Renal cortex interstitium (tissue), 15 donors: ENCODE measurements at places on chromosomes 6 and 20. TPM values are rescaled to one million over a fixed set of nuclear protein-coding genes. Genes with fewer than 3 reads are reported as not detected.

- DNase-seq = no peak
Observed at GRCh38 chr20:24492031-24492607, 22.7 kb downstream of the SYNDIG1 start.

GRCh38 chr6:2230659-2231277 lies 14.6 kb downstream of the GMDS start:
- DNase-seq = no peak

GRCh38 chr6:166435574-166435973 lies 52.8 kb upstream of the MPC1 start:
- no peak for DNase-seq

DNA sequence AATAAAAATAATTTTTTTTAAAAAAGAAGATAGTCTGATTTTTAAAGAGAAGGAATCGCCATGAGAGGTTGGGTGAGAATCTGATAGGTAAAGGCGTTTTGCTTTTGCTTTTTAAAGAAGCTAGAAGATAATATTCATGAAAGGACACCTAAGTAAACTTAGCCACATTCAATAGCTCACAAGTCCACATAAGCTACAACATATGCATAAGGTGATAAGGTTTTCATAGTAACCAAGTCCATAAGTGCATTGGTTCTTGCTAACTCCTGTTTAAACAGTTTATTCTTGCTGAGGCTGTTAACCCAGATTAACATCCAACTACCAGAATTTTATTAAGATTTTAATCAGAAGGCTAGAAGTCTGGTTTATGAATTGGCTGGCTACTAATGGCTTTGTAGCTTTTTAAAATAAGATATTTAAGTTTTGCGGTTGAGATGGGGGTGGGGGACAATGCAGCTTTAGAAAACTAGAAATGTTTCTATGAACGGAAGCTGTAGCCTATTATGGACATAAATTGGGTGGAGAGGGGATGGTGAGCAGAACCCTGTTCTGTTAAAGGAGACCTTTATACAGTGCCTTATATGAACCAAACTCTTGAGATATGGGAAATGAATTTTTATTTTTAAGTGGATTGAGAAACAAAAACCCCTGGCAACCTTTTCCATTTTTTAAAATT lies 235.1 kb downstream of the ZFAND3 start:
- DNase-seq = no peak

DNA sequence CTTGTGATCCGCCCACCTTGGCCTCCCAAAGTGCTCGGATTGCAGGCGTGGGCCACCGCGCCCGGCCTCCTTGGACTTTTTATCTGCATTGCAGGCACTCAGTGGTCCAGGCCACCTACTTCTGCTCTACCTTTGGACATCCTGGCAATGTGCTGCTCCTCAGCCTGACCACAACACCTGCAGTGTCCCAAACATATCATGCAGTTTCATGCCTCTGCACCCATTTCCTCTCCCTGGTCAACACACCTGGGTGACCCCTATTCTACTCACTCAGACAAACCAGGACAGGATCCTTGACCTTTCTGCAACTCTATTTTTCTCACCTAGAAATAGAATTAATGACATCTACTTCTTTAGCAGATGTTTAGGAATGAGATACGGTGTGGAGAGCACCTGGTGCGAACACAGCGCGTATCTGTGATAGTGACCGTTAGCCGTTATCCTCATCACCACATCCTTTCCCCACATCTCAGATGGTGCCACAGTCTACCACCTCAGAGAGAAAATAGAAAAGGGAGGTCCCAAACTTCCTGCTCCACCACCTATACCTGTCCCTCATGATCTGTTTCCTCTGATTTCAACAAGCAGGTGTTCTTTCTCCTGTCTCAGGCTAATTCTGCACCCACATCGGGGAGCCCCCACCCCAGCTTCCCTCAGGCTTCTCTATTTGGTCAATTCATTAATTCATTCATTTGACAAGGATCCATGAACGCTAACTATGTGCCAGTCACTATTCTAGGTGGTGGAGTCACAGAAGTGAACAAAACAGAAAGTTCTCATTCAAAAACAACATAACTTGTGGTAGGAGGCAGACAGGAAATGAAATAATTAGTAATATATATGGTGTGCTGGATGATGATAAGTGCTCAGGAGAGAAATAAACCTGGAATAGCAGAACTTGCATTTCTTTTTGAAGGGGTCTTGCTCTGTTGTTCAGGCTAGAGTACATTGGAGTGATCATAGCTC lies 4.3 kb upstream of the BTN3A2 start:
- DNase-seq = no peak

GRCh38 chr20:37911261-37911660 lies 8.3 kb downstream of the VSTM2L start:
- DNase-seq = no peak

DNA sequence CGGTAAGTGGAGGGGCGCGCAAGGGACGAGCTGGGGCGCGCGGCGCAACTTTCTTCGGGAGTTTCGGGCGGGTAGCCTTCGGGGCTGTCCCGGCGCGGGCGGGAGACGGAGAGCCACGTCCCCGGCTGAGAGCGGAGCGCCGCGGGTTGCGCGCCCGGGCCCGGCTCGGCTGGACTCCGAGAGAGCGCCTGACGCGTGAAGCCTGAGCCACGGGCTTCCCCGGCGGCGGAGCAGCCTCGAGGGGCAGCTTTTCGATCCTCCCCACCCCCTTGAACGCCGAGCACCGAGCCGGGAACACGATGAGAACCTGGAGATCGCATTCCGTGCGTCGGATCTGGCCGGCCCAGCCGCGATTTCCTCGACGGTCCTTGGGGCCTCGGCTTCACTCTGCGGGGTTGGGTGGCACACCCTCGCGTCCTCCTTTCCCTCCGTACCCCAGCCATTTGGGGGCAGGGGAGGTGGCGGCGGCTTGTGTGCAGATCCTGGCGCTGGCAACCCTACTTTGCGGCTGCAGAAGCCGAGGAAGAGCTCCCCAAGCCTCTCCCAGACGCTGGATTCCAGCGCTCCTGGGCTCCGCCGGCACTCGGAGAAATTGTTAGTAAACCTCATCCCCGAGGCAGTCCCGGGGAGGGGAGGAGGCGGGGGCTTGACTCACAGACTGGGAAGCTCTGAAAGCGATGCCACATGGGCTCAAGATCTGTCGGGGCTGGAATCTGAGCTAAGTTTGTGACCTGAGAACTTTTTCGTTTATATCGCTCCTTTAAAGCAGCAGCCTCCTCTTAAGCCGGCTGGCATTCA lies 572 bp downstream of the DSE start:
- peak; percentile 58 for DNase-seq

- no peak for DNase-seq
Observed at GRCh38 chr6:53608396-53608795, 57.2 kb downstream of the KLHL31 start.

- no peak for DNase-seq
Observed at GRCh38 chr6:35019831-35020230, 121.3 kb downstream of the TCP11 start.

GRCh38 chr20:6169251-6169650 lies 46.4 kb upstream of the FERMT1 start:
- no peak for DNase-seq

GRCh38 chr6:593139-593906 lies 63.6 kb downstream of the HUS1B start:
- peak; percentile 50 for DNase-seq

GRCh38 chr20:58749098-58749769 lies 56.6 kb downstream of the NPEPL1 start:
- no peak for DNase-seq

DNA sequence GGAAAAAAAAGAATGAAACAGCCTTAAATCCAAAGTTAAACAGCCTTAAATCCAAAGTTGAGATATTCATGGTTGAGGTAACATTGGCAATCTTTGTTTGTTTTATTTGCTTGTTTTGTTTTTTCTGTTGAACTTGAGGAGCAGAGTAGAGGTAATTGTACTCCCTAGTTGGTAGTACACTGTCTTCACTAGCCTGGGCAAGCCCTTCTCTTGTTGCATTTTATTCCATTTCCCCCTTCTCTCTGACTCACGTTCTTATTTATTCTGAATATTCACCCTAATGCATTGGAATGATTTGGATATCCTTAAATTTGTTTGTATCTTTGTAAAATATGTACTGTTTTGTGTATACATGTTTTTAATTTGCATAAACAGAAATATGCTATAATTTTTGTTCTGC lies 397.6 kb downstream of the CDC5L start:
- DNase-seq = no peak

DNA sequence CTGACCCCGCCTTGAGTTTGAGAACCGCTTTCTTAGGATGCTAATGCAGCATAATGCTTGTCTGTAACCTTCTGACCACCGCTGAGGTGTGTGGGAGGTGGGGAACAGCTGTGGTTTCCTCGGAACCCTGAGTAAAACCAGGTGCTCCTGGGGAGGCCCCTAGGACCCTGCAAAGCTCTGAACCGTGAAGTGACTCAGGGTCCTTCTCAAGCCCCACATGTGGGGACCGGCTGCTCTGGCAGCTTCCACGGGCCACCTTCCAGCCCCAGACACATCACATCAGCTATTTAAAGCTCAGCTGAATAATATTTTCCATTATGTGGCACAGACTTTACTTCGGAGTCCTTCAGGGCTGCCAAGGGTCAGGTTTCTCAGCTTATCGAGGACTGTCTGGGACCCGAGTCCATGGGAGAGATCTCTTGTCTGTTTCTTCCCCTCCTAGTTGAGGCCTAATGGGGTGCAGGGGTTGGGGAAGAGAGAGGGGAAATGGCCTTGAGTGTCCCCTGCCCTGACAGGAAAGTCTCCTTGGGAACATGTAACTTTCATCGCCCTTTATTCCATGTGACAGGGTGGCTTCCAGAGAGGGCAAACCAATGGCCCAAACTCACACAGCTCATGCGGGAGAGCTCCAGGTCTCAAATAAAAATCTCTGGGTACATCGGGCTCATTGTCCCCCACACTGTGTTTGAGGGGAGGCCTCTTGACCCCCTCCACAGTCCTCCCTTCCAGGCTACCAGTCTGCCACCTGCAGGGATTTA lies 186.1 kb upstream of the SLC24A3 start:
- no peak for DNase-seq

DNA sequence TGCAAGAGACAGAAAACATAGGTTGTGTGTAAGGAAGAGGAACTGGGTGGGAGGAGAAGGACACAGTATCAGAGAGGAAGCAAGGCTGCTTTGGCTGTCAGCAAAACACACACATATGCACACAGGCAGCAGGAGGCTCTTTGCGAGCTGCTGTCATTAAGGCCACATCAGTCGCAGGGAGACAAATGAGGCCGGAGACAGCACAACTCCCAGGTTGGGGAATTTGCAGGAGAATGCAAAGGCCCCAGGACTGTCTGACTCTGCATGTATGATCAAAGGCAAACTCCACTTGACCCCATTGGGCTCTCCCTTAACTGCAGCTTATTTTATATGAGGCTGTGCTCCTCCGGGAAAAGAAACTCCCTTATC lies 35.3 kb downstream of the METTL24 start:
- no peak for DNase-seq

- no peak for DNase-seq
Observed at GRCh38 chr20:12740647-12741046, 268.1 kb upstream of the SPTLC3 start.

DNA sequence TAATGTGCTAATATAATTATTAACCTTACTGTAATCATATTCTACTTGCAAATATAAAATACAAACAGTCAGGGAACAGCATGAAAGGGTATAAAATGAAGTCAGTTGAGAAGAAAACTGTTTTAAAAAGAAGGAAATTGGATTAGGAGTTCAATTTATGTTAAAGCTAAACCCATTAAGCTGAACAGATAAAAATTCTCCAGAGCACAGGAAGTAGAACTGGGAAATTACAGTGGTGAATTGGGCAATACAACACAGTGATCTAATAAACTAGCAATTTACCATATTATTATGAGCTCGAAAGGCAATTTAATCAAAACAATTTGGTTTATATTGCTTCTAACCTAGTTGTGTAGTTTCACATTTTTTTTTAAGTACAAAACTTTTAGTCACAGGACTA lies 407.4 kb upstream of the RGS17 start:
- DNase-seq = no peak

- DNase-seq = no peak
Observed at GRCh38 chr6:141451511-141452353, 681.0 kb upstream of the GJE1 start.

GRCh38 chr6:126233192-126233591 lies 106.7 kb upstream of the CENPW start:
- DNase-seq = no peak

DNA sequence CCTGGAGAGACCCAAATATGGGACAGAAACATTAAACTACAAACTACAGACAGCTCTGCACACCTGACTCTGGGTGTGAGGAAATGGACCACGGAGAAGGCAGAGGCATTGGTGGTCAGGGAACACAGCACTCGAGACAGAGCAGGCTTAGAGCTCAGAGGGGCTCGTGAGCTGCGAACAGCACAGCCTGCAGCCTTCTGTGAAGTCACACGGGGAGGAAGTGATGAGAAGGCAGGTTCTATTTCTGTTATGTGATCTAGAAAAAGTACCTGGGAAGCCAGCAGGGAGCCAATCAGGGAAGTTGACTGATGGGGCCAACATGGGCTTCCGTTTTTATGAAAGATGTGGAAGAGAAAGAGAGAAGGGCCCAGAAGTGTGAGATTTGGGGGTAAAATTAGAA lies 88.9 kb upstream of the SNAP25 start:
- DNase-seq = no peak

DNA sequence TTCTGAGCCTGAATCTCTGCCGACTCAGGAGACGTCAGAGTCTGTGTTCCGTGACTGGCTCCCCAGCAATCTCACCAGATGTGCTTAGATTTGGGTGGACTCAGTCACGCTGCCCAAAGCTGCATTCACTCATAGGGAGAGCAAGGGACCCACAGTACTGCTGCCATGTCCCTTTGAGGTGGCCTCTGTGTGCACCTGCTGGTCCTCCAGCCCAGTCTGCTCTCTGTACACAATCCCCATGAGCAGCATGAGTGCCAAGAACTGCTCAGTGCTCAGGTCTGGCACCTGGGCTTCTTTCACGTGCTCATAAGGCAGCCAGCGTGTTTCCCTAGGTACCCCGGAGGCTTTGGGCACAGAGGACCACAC lies 44.2 kb upstream of the TIAM2 start:
- DNase-seq = no peak

- DNase-seq = no peak
Observed at GRCh38 chr6:110342759-110343158, 15.4 kb downstream of the METTL24 start.

DNA sequence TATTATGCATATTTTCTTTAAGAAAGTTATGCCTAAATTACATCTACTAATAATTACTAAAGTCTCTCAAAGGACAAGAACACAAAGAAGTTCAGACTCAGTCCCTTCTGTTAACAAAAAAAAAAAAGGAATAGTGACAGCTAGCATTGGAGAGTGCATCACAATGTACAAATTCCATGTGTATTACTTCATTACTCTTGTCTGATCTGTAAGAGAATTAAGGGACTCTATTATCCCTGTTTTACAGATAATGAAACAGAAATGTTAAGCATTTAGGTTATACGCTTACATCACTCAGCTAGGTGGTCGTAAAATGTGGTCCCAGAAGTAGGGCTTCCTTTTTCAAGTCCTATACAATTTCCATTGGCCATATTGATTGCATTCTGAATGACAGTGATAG lies 17.2 kb upstream of the VNN1 start:
- no peak for DNase-seq

The FBXO30 gene
- 11.3 TPM for polyA plus RNA-seq

The TFAP2D gene
- polyA plus RNA-seq = not detected

The HCRTR2 gene
- 0.37 TPM for polyA plus RNA-seq

The DEFB132 gene
- polyA plus RNA-seq = not detected

The WFDC10B gene
- not detected for polyA plus RNA-seq

The MUC22 gene
- not detected for polyA plus RNA-seq

The GMEB2 gene
- 12.2 TPM for polyA plus RNA-seq

The B4GALT5 gene
- polyA plus RNA-seq = 44.2 TPM

The WFDC5 gene
- polyA plus RNA-seq = not detected
